Fibroblast of mammary gland (primary cell): ENCODE measurements at places on chromosomes 11 and 22.

DNA sequence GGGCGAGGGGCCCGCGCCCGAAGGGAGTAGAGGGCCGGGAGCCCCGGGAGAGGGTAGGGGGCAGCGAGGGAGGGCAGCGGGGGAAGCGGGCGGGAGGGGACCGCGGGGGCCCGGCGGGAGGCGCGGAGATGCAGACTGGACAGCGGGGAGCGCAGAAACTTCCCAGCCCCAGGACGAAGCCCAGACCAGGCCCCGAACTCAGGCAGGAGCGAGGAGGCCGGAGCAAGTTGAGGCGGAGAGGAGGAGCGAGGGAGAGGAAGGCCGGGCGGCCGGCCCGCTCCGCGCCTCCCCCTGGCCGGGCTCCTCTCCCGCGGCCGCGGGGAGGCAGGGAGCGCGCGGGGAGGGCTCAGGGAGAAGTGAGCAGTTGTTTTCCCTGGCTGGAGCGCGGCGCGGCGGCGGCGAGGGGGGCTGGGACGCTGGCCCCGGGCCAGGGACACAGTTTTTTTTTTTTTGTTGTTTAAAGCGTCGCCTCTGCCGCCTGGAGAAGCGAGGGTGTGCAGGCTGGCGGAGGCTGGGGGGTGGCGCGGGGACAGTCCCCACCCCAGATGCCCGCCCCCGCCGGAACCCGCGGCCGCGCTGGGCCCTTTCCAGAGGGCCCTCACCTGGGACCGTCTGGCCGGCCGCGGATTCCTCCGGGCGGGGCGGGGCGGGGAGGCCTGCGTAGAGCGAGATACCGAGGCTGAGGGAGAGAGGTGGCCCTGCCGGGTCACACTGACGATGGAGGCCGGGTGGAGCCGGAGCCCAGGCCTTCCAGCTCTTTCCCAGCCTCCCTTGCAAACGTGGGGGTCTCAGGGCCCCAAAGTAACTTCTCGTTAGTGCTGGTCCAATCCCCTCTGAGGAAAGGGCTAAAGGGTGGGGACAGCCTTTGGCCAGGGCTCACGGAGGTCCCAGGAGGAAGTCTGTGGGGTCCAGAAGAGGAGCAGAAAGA is at the start of gene LTBP3:
Gene LTBP3 (minus strand): TSS at position 358 of the 928 bp plus-strand sequence. CDS start 400 bp downstream, outside the sequence.
- peak; percentile 71 for DNase-seq

- no peak for DNase-seq
These were observed 138.9 kb downstream of the LUZP2 start for GRCh38 chr11:24635588-24636290.

DNA sequence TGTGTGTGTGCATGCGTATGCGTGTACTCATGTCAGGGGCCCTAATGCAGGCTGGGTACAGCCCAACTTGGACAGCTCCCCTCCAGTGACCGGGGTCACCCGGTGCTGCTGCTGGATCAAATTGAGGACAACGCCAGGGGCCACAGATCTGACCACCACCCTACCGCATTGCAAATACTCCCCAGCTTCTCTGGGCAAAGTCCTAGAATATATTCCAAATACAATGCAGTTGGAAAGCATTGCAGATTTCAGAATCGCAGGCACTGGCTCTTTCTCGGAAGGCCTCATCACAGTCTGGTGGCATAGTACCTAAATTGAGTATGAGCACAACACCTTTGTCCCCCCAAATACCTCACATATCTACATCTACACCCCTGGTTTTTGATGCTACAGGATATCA is 43.2 kb downstream of the MYO7A start:
- DNase-seq, result no peak

DNA sequence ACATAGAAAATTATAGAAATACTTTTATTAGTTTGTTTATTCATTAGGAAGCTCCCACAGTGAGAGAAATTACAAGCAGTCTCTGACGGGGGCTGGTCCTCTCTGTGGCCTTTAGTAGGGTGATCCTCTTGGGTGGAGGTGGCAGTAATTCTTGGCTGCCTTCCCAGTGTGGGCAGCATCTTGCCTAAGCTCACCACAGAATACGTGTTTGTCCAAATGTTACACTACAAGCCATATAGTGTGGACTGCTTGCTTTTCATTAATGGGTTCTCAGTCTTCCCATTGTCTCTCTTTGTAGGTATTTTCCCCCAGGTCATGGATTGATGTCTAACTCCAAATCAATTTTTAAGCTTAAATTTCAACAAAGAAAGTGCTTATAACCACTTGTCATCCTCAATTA is 43.3 kb downstream of the ENDOD1 start:
- no peak for DNase-seq

- no peak for DNase-seq
These were observed 24.6 kb upstream of the LMO1 start for GRCh38 chr11:8288166-8288772.

GRCh38 chr22:24101966-24102365 is 79.3 kb upstream of the SUSD2 start:
- DNase-seq, result no peak

DNA sequence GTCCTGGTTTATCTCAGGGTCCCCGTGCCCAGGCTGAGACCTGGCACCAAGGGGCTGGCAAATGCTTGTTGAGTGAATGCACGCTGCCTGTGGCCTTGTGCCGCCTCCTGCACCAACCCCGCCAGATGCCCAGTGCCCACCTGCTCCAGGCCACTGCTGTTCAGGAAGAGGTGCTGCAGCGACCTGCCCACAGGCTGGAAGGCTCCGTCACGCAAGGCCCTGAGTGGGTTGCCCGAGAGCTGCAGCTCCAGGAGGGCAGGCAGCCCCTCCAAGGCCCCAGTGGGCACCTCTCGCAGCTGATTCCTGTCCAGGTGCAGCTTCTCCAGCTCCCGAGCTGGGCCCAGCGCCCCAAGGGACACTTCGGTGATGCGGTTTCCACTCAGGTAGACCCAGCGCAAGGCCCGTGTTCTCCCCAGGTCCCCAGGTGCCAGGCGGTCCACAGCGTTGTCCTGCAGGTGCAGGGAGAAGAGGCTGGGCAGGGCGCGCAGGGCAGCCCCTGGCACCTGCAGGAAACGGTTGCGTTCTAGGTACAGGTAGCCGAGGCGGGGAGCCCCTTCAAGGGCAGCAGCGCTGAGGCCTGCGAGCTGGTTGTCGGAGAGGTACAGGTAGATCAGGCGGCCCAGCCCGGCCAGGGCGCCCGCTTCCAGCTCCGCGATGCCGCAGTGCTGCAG is 3.6 kb downstream of the CHADL start:
- DNase-seq, result no peak

DNA sequence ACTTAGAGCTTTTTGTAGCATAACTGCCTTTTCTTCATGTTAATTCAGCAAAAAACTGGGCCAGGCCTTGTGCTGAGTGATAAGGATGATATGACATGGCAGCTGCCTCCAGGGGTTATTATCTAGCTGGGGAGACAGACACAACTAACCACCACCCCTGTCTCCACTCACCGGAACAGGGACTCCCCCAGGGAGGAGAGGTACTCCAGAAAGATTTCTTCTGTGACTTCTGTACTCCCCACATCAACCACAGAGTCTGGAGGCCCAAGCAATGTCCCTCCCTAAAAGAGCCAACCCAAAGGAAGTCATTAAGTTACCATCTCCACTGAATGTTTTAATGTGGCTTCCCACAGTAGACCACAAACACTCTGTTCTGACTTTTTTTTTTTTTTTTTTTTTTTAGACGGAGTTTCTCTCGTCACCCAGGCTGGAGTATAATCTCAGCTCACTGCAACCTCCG is 14.3 kb upstream of the PMM1 start:
- DNase-seq, result no peak

- no peak for DNase-seq
These were observed 174.2 kb downstream of the BUD13 start for GRCh38 chr11:116598556-116598955.

DNA sequence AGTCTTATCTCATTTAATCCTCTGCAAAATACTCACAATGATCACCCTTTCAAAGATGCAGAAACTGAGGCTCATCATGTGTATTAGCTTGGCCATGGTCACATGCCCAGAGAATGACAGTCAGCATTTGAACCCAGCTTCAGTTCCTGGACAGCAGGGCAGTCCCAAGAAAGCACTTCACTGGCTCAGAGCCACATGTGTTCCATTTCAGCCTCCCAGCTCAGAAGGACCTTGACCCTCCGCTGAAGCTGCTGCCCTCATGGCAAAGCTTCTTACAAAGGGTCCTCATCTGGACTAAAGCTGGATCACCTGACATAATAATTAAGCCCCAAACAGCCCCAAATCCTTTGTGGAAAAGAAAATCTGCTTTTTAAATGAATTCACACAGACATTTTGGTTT is 37.0 kb downstream of the TENM4 start:
- no peak for DNase-seq

DNA sequence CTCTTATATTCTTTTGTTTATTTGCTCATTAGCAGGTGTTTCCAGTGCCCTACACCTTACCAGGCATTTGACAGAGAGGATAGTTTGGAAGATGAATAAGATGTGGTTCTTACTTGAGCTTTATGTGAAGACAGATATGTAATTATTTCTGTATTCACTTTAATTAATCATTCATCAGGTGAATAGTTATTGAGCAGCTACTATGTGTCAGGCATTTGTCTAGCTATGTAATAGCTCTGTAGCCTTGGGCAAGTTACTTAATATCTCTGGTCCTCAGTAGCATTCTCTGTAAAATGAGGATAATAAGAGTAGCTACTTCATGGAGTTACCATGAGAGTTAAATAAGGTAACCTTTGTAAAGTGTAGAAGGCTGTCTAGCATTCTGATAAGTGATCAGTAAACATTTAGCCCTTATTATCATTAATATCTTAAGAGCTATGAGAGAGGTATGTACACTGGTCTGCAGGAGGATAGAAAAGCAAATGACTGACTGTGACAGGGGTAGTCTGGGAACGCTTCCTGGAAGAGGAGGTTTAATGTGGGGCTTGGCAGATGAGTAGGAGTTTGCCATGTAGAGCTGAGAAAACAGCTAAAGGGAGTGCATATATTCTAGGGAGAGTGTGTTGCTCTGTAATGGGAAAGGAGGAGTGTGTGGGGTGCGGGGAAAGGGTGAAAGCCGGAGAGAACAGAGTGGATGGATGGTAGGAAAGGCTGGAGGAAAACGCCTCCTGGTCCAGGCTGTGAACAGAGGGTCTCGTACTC is 56.1 kb downstream of the MICAL2 start:
- no peak for DNase-seq

- no peak for DNase-seq
These were observed 1.1 kb downstream of the GVQW3 start for GRCh38 chr11:76382209-76382608.

GRCh38 chr11:3632070-3632660 is 9.6 kb downstream of the ART5 start:
- no peak for DNase-seq

GRCh38 chr11:75537740-75538139 is 12.0 kb upstream of the GDPD5 start:
- DNase-seq, result no peak

GRCh38 chr11:94804874-94805273 is 36.7 kb downstream of the AMOTL1 start:
- no peak for DNase-seq

DNA sequence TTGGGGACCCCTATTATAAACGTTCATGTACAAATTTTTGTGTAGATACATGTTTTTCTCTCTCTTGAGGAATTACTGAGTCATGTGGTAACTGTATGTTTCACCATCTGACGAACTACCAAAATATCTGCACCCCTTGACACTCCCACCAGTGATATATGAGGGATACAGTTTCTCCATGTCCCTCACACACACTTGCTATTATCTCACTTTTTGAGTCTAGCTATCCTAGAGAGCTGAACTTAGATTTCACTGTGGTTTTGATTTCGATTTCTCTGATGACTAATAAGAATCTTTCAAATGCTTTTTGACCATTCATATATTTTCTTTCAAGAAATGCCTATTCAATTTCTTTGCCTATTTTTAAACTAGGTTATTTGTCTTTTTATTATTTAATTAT is 200.2 kb downstream of the PGR start:
- DNase-seq, result peak; percentile 86

DNA sequence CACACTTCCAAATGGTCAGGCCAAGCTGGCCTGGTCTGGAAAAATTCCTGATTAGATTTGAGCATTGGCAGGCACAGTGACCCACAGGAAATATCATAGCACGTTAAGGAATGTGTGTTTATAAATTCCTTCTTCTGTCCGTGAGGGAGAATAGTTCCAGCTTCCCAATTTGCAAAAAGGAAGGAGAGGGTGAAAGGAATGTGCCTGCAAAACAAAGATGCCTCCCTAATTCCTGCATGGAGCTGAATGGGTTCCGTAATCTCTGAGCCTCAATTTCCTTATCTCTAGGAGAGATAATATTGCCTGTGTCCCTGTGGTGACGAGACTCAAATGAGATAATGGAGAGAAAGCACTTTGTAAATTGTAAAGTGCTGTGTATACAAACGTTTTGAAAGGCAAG is 105.1 kb downstream of the FEZ1 start:
- no peak for DNase-seq

DNA sequence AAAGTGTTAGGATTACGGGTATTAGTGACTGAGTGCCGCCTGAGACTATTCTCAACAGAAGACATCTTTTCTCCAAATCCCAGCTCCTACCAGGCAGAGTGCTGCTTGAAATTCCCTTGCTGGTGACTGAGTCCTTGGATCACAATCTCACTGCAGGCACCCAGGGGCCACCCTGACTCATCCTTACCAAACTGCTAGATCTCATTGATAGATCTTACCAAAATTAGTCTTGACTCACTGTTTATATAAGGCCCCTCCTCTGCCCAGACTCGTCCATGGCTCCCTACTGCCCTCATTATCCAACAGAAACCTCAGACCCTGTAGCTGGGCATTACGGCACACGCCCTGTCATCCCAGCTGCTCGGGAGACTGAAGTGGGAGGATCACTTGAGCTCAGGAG is 14.7 kb downstream of the TBC1D10A start:
- peak; percentile 50 for DNase-seq

- DNase-seq, result peak; percentile 87
These were observed 8.7 kb upstream of the C1QTNF6 start for GRCh38 chr22:37196539-37197450.

DNA sequence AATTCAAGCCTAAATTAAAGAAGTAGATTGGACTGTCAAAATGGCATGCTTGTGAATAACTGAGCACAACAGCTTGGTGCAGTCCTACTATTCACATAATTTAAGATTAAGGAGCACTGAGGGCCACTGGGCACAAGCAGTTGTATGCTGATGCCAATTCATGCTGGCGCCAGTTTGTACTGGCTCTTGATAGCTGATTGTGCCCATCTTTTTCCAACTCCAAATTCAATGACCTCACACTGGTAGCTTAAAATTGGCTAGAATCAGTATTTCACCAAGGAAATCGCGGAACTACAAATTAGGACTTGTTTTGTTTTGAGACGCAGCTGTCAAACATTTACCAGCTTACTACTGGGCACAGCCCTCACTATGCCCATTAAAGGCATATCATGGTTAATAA is 969.2 kb downstream of the JRKL start:
- no peak for DNase-seq

- DNase-seq, result peak; percentile 83
These were observed 137.0 kb downstream of the SLC1A2 start for GRCh38 chr11:35282221-35282882.

DNA sequence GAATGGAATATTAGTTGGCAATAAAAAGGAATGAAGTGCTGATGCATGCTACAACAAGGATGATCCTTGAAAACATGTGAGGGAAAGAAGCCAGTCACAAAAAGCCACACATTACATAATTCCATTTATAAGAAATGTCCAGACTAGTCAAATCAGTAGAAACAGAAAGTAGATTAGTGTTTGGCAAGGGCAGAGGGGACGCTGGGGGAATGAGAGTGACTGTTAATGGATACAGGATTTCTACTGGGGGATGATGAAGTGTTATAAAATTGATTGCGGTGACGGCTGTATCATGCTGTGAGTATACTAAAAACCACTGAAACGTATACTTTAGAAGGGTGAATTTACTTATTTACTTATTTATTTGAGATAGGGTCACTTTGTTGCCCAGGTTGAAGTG is 57.9 kb downstream of the C11orf58 start:
- no peak for DNase-seq
